NCI-H226 (cell line): ENCODE measurements at places on chromosomes 11 and 22.

DNA sequence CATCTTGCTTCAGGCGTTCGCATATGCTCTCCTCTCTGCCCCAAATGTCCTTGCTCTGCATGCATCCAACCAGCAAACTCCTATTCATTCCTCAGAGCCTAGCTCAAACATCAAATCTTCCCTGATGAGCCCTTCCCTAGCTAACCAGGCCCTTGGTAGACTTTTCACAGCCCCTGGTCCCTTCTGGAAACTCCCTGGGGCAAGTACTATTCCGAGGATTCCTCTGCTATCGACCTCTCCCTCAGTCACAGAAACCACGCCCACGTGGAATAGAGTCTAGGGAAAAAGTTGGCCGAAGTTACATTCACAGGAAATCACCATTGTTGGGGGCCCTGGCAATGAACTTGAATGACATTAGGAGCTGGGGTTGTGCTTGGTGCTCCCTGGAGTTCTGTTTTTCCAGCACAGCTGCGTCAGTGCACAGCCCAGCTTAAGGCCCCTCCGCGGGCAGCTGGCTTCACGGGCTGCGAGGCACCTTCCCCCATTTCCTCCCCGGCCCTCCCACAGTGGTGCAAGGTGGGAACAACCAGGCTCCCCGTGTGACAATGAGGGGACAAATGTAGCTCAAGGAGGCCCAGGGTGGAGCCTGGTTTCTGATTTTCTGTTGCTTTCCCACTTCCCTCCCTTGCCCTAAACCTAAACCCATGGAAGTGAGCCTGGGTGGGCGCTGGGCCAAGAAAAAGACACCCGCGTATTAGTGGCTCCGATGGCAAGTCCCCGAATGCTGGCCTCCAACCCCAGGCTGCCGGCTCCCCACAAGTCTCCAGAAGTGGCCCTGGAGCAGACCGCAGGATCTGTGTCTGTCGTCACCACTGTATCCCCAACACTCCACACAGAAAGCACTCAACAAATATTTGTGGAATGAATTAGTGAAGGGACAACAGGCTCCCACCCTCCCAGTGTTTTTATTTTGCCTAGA lies 4.3 kb upstream of the ATP5MGL start:
- no peak for DNase-seq

DNA sequence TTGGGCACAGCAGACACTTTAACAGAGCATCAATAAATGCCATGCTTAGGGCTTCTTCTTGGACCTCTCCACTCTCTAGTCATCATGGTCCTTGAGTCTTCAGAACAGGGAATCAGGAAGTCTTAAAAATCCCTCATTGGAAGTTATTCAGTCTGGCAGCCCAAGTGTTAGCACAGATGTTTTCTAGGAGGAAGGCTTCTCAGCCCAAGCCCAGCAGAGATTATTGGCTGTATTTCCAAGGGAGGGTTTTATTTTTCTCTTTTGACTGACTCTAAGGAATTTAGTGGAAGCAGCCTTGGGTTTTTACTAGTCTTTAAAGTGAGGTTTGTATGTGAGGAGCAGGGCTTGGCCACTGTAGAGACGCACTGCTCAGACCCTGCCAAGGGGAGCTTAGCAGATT lies 41.9 kb downstream of the CEP164 start:
- no peak for DNase-seq

DNA sequence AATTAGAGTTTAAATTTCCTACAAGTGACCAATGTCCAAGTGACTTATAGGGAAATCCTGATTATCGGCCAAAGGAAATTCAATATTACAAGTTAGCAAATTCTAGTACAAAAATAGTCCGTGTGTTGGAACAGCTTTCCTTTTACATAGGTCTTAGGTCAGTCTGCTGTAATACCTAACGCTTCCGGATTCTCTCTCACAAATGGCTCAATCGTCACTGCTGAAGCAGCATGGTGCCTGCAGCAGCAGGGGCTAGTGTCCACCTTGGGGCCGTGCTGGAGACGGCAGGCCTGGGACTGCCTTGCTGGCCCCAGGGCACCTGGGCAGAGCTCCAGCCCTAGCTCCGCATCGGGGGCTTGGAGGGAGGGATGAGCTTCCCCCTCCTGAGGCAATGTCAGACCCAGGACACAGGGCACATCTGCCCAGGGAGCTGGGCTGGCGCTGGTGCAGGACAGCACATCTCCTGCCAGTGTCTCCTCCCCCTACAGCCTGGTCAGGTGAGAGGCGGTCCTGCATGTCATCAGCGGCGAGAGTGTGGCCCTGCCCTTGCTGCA lies 39.4 kb upstream of the CLTCL1 start:
- no peak for DNase-seq

DNA sequence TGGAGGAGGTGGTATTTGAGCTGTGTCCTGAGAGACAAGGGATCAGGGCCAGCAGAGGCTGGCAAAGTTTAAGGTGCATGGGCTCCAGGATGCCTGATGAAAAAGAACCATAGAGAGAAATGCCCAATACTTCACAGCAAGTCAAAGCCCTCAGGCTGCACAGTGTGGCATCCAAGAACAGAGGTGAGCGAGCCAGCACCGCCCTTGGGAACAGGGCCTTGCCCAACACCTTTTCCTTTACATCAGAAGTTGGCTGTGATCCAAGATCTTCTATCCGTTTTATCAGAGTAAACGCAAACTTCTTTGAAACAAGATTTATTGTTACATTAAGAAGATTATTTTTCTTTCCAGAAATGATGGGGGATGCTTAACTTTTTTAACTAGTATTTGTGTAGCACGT lies 1.4 kb downstream of the B3GNT6 start:
- peak; percentile 33 for DNase-seq

- peak; percentile 25 for DNase-seq
Measured at GRCh38 chr11:111189466-111189865, 56.1 kb upstream of the POU2AF2 start.

DNA sequence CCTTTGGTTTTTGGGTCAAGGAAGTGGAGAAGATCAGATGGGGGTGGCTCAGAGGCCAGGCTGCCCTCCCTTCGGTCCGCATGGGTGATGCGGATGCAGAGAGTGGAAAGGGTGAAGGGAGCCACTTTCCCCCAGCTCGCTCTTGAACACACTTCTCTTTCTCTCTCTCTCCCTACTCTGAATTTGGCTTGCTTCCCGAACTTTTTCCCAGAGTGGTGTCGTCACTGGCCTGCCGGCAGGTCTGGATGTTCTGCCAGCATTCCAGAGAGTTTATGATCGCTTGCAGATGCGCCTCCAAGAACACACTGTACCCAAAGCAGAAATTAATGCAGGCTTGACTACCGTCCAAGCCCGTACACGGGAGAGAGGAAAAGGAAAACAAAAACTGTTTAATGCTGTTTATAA lies 103.2 kb downstream of the ZBTB16 start:
- peak; percentile 93 for DNase-seq

GRCh38 chr22:12697441-12697840 lies 2830.6 kb upstream of the OR11H1 start:
- no peak for DNase-seq

DNA sequence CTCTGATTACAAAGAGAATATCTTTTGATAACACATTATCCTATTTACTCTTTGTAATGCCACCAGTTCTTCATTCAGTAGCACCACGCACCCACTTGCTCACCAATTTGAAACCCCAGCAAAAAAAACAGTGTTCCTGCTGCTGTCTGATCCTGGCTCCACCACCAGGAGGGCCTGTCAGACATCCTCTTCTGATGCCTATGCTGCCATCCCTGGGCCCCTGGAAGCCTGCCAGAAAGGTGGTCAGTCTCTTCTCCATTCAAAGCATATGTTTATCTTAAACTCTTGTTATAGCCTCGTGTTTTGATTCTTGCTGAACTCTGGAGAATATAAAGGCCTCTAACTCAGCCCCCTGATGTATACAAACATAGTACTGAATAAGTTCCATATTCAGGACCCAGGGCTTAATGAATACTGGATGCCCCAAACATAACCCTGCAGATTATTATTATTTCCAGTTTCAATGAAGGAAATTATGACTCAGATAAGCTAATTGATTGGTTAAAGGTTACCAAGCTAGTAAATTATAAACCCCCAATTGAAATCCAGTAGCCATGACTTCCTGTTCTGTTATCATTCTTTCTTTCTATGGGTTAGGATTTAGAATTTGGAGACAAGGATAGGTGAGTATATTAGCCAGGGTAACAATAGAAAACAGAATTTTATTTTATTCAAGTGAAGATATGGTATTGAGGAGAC lies 116.7 kb downstream of the NTM start:
- DNase-seq: no peak

DNA sequence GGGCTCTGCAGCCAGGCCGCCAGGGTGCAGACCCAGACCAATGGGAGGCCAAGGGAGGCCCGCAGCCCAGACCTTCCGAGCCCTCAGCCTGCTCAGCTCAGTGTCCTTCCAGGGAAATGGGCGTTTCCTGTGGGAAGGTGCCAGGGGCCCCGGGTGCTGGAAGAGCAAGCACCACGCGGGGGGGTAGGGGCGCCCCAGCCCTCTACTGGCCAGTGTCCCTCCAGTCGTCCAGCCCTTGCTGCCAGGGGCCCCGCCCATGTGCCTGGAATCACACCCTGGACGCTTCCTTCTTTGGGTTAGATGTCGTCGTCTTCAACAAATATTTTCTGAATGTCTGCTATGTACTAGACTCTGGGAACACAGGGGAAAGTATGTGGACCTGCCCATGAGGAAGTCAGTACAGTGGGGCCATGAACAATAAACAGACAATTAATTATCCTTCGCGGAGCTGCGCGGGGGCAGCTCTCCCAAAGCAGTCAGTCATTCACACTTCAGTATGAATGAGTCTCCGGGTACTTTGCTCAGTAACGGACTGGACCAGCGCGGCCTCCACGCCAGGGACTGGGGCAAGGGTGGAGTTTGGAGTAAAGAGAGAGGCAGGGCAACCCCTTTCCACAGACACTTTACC lies 60.2 kb downstream of the CDKN1C start:
- peak; percentile 81 for DNase-seq

- peak; percentile 79 for DNase-seq
Measured at GRCh38 chr11:100785148-100785983, 98.3 kb downstream of the ARHGAP42 start.

- DNase-seq: peak; percentile 64
Measured at GRCh38 chr11:74754507-74755252, 6.0 kb downstream of the RNF169 start.

DNA sequence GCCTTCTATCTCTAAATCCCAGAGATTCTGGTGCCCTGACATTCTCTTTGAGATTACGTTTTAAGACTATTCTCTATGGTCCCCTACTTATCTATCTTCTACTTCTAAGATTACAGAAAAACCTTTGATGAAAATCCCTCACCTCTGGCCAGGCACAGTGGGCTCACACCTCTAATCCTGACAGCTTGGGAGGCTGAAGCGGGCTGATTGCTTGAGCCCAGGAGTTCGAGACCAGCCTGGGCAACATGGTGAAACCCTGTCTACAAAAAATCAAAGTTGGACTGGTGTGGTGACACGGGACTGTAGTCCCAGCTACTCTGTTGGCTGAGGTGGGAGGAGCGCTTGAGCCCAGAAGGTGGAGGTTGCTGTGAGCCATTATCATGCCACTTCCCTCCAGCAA lies 14.4 kb downstream of the NUP98 start:
- no peak for DNase-seq

- no peak for DNase-seq
Measured at GRCh38 chr11:9004183-9004926, 554 bp upstream of the NRIP3 start.

GRCh38 chr11:6737872-6738466 lies 33.8 kb downstream of the OR2AG2 start:
- DNase-seq: no peak

GRCh38 chr11:111607751-111608150 lies 5.5 kb downstream of the SIK2 start:
- DNase-seq: no peak

DNA sequence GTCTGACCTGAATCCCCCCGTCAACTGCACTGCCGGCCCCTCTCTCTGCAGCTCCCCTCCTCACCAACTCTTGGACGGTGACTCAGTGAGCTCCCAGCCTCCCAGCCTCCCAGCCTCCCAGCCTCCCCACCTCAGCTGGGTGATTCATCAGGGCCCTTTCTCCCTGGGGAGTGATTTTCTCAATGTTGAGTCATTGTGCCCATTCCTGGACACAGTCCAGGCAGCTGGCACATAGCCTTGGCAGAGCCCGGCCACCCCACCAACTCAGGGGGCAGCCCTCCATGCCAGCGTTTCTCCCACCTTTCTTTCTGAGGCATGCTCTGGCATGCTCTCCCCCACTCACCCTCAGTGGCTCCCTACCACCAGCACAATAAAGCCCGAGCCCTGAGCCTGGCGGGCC lies 30.7 kb downstream of the PDE2A start:
- no peak for DNase-seq

- peak; percentile 27 for DNase-seq
Measured at GRCh38 chr11:117986981-117987574, 884 bp downstream of the IL10RA start.

GRCh38 chr11:119709638-119710346 lies 19.2 kb downstream of the NECTIN1 start:
- no peak for DNase-seq

DNA sequence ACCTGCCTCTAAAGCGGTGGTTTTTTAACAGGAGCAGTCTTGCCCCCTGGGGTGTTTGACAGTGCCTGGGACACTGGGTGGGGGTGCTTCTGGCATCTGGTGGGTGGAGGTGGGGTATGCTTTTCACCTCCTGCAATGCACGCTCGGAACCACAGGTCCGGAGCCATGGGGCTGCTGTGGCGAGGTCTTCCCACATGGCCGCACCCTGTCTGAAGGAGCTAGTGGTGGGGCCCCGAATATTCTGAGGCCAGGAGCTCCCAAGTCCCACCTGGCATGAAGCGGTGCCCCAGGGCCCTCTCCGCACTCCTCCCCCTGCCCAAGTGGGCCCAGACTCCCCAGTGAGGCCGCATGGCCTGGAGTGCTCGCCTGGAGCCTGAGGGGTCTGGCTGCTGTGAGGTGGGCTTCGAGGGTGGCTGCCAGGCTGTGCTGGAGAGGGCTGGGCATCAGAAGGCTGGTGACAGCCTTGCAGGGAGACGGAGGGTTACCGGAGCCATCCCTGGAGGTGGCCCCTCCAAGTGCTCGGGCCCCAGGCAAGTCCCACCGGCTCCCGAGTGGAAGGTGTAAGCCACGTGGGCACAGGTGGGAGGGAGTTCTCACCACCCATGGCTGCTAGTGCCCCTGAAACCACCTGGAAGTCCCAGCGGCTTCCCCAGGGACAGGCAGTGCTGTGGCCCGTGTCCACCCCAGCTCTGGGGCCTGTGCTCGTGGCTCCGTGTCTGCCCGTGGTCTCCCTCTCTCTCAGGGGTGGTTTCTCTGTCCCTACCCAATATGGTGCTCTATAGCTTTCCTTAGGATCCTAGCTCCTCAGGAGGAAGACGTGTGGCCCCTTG lies 15.1 kb downstream of the TBX1 start:
- DNase-seq: no peak

DNA sequence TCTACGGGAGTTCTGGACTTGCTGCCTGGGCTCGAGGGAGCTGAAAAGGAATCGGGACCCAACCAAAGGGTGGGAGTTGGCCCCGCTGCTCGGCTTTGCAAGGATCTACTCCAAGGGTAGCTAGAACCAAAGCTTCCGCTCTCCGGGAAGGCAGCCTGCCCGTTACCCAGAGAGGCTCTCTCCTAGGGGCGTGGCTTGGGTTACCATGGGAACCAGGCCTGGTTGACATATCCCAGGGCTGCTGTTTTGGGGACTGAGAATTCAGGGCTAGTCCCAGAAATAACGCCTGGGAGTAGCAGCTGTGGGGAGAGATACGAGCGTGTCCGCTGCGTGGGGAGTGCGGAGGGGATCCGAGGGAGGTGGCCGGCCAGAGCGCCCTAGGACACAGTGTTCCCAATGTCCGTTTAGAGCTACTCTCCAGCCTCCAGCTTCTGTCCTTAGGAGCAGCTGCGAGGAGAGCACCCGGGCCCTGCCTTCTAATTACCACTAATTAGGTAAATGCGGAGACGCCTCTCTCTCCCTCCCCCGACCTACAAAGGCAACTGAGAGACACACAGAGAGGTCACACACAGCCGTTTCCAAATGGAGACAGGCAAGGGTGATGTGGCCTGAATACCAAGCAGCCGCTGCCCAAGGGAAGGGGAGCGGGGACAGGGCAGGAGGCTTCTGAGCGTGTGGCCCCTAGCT lies 141.6 kb upstream of the CADM1 start:
- no peak for DNase-seq
